Activated gamma-delta T cell treated with anti-CD3 and anti-CD28 coated beads, Interleukin-2, amount 50 U/mL, for 16 hours (primary cell): ENCODE measurements at places on chromosomes 12 and 14.

- DNase-seq, result no peak
Observed at GRCh38 chr12:58814036-58814435, 106.3 kb downstream of the LRIG3 start.

DNA sequence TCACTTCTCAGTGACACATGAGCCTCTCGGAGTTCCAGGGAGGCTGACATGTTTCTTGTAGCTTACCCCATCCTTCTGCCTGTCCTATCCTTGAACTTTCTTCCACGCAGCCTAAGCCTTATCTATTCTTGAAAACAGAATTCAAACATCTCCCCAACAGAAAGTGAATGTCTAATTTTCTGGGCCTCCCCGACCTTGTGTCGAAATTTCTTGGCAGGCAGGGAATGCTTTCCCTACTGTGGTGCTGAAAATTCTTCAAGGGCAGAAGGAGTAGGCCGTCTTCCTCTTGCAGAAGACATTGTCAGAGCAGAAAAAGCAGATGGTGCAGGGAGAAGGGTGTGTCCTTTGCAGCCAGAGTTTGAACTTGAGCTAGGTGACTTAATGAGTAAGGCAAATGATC lies 63.0 kb upstream of the TCL1B start:
- DNase-seq, result no peak

DNA sequence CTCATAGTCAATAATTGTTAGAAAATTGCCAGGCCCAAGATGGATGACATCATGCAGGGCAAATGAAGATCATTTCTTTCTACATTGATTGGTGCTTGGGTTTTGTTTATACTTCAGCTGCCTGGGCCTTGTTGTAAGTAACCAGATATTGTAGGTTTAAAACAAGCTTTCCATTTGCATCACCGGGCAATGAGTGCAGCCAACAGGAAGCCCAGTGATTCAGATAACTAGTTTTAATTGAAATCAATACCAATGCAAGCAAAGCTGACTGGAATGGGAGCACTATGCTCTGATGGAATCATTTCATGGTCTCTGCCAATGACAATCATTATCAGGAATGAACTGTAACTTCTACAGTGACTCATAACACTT lies 279.3 kb downstream of the DUSP6 start:
- DNase-seq, result no peak

DNA sequence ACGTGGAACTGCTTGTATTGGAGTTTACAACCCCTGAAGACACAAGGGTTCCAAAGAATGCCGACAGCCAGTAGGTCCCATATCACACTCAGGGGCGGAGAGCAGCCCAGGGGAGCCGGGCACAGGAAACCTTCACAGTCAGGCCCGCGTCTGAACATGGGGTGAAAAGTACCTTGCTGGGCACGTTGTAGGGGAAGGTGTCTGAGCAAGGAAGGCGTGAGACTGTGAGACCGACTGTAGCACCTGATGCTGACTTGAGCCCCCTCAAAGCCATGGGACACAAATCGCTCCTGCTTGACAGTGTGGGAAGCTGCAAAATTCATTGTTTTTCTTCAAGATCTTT lies 14.7 kb downstream of the RIMBP2 start:
- DNase-seq, result no peak

GRCh38 chr14:69376439-69376838 lies 21.7 kb downstream of the ERH start:
- DNase-seq, result no peak

GRCh38 chr12:14883686-14884085 lies 2.0 kb downstream of the MGP start:
- no peak for DNase-seq

- DNase-seq, result no peak
Observed at GRCh38 chr14:84254290-84254689, 1275.7 kb upstream of the FLRT2 start.
